ENCODE measurements at places on chromosomes 16 and 17.

- H3K4me1 ChIP-seq = no peaks in the 10 kb centered on the region
- H3K27me3 ChIP-seq = no peaks in the 10 kb centered on the region
- H3K27ac ChIP-seq = no peak overlapping the region
- H3K4me3 ChIP-seq = no peak overlapping the region
- no peak for DNase-seq
- H3K36me3 ChIP-seq = no peaks in the 10 kb centered on the region
Measured at GRCh38 chr16:3988011-3988410, 107.5 kb upstream of the CREBBP start.

GRCh38 chr16:88527186-88527936 lies 42.8 kb upstream of the ZC3H18 start:
- no peak overlapping the region for H3K27ac ChIP-seq
- H3K4me3 ChIP-seq = no peak overlapping the region
- H3K4me1 ChIP-seq = peaks cover 16% of the 10 kb centered on the region
- H3K27me3 ChIP-seq = no peaks in the 10 kb centered on the region
- DNase-seq = peak; percentile 72

DNA sequence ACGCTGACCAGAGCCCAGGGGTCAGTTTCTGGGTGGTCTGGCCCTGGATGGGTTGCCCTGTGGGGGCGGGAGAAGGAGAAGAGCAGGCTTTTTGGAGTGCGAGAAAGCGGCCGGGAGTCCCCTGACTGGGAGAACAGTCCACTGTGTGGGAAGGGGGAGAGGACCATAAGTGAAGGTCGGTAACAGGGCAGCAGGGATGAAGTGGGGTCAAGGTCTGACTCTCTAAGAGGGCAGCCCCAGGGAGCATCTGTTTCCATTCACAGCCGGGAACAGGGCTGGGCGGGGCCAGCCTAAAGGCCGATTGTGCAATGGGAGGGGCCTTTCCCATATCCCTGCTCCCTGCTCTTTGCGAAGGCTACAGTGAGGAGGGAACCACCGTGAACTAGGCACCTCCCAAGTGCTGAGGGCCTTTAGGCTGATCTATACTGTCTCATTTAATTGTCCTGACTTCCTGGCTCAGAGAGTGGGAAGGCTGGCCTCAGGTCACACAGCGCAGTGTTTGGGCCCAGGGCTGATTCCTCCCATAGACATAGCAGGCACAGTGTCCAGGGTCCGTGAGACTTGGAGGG lies 10.4 kb upstream of the WFDC1 start:
- no peaks in the 10 kb centered on the region for H3K27me3 ChIP-seq
- no peaks in the 10 kb centered on the region for H3K36me3 ChIP-seq
- no peak overlapping the region for H3K4me3 ChIP-seq
- peak; percentile 75 for DNase-seq
- no peaks in the 10 kb centered on the region for H3K4me1 ChIP-seq

- no peak overlapping the region for H3K27ac ChIP-seq
- no peak overlapping the region for H3K4me3 ChIP-seq
- DNase-seq = no peak
- no peaks in the 10 kb centered on the region for H3K4me1 ChIP-seq
- no peaks in the 10 kb centered on the region for H3K27me3 ChIP-seq
Measured at GRCh38 chr17:1180958-1181752, 1.4 kb upstream of the ABR start.

GRCh38 chr16:72901000-72901627 lies 146.8 kb downstream of the ZFHX3 start:
- no peaks in the 10 kb centered on the region for H3K27me3 ChIP-seq
- no peaks in the 10 kb centered on the region for H3K36me3 ChIP-seq
- no peak overlapping the region for H3K4me3 ChIP-seq
- DNase-seq = no peak

DNA sequence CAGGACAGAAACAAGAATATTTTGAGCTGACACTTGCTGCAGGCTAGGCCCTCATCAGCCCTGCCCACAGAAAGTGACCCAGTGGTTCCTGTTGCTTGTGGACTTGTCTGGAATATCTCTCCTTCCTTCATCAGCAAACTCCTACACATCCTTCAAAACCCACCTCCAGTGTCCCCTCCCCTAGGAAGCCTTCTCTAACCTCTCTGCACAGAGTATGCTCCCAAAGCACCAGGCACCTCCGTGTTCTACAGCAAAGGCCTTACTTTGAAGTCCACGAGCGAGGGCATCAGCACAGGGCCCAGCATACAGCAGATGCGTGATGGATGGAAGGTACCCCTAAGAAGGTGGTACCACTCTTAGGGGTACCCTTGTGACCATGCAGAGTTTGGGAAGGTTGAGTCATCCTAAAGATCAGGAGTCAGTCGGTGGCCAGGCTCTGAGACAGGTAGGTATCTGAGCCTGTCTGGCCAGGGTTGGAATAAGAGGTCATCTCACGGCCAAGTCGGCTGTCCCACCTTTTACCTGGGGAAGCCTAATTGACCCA lies 2.0 kb downstream of the CCDC102A start:
- H3K4me3 ChIP-seq = no peak overlapping the region
- no peak overlapping the region for H3K27ac ChIP-seq
- peak; percentile 18 for DNase-seq
- H3K27me3 ChIP-seq = no peaks in the 10 kb centered on the region
- H3K4me1 ChIP-seq = peaks cover 8% of the 10 kb centered on the region

DNA sequence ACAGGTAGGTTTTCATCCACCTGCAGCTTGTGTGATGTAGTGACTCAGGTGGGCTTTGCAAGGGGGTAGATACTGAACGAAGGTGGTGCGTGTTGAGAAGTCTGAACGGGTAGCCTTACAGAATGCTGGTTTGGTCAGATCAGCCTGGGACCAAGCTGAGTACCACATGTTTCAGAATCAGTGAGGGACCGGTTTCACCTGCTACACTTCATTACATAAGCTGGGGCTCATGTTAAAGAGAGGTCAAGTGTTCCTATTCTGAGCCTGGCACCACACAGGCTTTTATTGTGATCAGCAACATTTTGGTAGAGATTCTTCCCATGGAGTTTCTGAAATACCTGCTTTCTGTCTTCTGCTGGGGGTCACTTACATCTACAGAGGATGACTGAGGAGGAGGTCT lies 207.4 kb upstream of the EEF2KMT start:
- H3K4me3 ChIP-seq = no peak overlapping the region
- H3K27me3 ChIP-seq = no peaks in the 10 kb centered on the region
- H3K27ac ChIP-seq = no peak overlapping the region
- no peak for DNase-seq
- H3K36me3 ChIP-seq = no peaks in the 10 kb centered on the region

DNA sequence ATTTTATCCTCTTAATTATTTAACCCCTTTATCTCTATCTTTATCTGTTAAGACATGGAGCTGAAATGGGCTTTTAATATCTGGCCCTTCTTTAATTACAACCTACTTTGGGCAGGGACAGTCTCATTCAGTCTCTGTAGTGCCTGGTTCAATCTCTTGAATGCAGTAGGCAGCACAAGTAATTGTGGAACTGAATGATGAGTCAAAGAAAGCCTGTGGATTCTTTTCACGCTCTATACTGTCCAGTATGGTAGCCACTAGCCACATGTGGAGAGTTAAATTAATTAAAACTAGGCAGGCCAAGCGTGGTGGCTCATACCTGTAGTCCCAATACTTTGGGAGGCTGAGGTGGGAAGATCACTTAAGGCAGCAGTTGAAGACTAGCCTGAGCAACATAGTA lies 9.3 kb downstream of the BPTF start:
- no peaks in the 10 kb centered on the region for H3K36me3 ChIP-seq
- H3K4me3 ChIP-seq = no peak overlapping the region
- DNase-seq = peak; percentile 2
- H3K4me1 ChIP-seq = peaks cover 7% of the 10 kb centered on the region
- no peak overlapping the region for H3K27ac ChIP-seq

DNA sequence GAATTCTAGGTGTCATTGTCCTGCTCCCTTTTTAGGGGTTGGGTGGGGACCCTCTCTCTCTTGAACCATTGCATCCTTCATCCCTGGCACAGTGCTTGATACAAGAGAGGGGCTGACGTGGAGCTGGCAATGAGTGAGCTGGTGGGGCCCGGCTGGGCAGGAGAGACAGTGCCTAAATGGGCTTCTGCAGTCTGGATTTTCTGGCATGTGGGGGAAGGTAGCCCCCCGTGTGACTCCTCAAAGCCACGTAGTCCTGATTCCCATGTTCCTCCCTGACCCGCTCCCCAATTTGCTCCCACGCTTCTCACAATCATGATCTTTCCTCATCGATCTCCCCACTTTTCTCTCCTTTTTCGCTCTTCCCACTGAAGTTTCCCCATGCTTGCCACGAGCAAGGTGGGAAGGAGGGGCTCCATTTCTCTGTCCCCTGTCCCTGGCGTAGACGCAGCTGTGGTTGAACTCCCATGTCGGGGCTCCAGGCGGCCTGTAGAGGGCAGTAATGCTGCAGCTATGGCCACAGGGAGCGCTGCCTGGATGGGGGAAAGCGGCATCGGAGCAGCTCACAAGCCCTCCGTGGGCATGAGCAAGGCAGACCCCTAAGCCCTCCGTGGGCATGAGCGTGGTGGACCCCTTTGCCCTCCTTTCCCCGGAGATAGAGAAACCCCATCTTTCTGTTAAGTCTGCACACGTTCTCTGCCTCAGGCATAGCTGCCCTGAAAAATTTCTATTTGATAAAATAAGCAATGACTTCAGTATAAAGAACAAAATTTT lies 47.5 kb downstream of the HAPSTR1 start:
- H3K27me3 ChIP-seq = no peaks in the 10 kb centered on the region
- H3K36me3 ChIP-seq = no peaks in the 10 kb centered on the region
- H3K27ac ChIP-seq = no peak overlapping the region
- DNase-seq = peak; percentile 72

- no peaks in the 10 kb centered on the region for H3K27me3 ChIP-seq
- peaks cover 19% of the 10 kb centered on the region for H3K4me1 ChIP-seq
- peak overlapping the region; percentile 30 for H3K27ac ChIP-seq
- peak; percentile 72 for DNase-seq
- H3K36me3 ChIP-seq = peaks cover 4% of the 10 kb centered on the region
Measured at GRCh38 chr17:63838631-63839171, 3.8 kb downstream of the SMARCD2 start.

- no peaks in the 10 kb centered on the region for H3K4me1 ChIP-seq
- DNase-seq = no peak
Measured at GRCh38 chr16:66507731-66508239, 42.1 kb downstream of the TK2 start.

DNA sequence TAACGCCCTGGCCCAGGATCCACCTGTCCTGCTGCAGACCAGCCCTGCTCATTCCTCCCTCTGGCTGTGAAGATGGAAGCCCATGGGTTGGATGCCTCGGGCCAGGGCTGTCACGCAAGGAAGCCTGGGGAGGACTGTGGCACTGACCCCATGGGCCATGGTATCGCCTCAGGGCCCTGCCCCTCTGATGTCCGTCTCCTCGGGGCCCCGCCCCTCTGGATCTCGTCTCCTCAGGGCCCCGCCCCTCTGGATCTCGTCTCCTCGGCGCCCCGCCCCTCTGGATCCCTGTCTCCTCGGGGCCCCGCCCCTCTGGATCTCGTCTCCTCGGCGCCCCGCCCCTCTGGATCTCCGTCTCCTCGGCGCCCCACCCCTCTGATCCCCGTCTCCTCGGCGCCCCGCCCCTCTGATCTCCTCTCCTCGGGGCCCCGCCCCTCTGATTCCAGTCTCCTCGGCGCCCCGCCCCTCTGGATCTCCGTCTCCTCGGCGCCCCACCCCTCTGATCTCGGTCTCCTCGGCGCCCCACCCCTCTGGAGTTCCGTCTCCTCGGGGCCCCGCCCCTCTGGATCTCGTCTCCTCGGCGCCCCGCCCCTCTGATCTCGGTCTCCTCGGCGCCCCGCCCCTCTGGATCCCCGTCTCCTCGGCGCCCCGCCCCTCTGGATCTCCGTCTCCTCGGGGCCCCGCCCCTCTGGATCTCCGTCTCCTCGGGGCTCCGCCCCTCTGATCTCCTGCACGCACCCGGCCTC lies 24.0 kb downstream of the METRNL start:
- H3K27ac ChIP-seq = no peak overlapping the region
- no peak overlapping the region for H3K4me3 ChIP-seq
- H3K36me3 ChIP-seq = no peaks in the 10 kb centered on the region
- peaks cover 18% of the 10 kb centered on the region for H3K27me3 ChIP-seq

DNA sequence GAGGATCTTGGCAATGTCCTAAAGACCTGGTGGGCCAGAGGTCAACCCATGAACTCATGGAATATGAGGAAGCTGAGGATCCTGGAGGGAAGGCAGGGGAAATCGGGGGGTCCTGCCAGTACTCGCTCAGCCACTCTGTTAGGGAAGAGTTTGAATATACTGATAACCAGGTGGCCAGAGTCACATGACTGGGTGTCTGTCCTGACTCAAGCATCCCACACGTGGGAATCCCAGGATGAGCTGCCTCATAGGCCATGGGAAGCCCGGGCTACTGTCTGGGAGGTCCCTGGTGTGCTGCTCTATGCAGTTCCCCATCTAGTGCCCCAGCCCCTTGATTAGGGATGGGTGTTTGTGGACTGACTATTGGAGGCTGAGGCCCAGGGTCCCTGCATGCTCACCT lies 1.6 kb downstream of the EXOC3L1 start:
- H3K36me3 ChIP-seq = no peaks in the 10 kb centered on the region
- H3K27me3 ChIP-seq = no peaks in the 10 kb centered on the region
- no peak overlapping the region for H3K27ac ChIP-seq
- no peak for DNase-seq
- H3K4me1 ChIP-seq = peaks cover 24% of the 10 kb centered on the region
- no peak overlapping the region for H3K4me3 ChIP-seq

- H3K4me1 ChIP-seq = peaks cover 27% of the 10 kb centered on the region
- no peak overlapping the region for H3K27ac ChIP-seq
- no peaks in the 10 kb centered on the region for H3K27me3 ChIP-seq
- no peak overlapping the region for H3K4me3 ChIP-seq
- peaks cover 6% of the 10 kb centered on the region for H3K36me3 ChIP-seq
Measured at GRCh38 chr17:40350689-40351358, 13.7 kb downstream of the GJD3 start.

DNA sequence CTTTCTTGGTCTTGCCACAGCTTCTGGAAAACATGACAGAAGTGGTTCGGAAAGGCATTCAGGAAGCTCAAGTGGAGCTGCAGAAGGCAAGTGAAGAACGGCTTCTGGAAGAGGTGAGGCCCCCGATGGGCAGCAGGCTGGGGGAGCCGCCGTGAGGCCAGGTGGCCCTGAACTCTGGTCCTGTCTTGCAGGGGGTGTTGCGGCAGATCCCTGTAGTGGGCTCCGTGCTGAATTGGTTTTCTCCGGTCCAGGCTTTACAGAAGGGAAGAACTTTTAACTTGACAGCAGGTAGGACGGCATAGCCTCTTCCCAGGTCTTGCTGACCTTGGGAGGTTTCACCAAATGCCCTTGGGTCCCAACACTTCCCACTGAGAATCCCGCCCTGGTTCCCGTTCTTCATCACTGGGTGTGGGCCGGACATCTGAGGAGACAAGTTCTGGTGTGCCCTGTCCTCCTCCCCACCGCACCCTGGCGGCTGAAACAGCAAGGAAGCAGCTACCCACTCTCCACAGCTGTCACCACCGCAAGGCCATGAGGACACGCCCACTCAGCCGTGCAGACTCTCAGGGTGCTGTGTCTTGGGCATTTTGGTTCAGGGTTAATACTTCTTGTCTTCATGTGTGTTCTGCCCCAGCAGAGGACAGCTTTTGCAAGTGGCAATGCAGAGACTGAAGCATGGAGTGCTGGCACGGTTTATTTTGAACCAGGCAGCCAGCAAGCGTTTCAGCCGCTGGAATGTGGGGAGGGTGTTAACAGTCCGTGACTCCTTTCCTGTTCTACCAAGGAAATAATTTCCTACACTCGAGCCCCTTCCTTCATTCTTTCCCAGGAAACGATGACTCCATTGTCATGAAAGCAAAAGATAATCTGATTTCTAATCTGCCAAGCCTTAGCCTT lies 21.4 kb downstream of the NTAN1 start:
- no peak for DNase-seq
- no peak overlapping the region for H3K4me3 ChIP-seq
- no peaks in the 10 kb centered on the region for H3K4me1 ChIP-seq
- no peaks in the 10 kb centered on the region for H3K27me3 ChIP-seq
- no peak overlapping the region for H3K27ac ChIP-seq
- peaks cover 18% of the 10 kb centered on the region for H3K36me3 ChIP-seq

- DNase-seq = peak; percentile 7
- no peak overlapping the region for H3K4me3 ChIP-seq
- no peak overlapping the region for H3K27ac ChIP-seq
Measured at GRCh38 chr17:18862011-18862410, 4.1 kb downstream of the PRPSAP2 start.
